ENCODE measurements at places on chromosomes 7 and 10.

DNA sequence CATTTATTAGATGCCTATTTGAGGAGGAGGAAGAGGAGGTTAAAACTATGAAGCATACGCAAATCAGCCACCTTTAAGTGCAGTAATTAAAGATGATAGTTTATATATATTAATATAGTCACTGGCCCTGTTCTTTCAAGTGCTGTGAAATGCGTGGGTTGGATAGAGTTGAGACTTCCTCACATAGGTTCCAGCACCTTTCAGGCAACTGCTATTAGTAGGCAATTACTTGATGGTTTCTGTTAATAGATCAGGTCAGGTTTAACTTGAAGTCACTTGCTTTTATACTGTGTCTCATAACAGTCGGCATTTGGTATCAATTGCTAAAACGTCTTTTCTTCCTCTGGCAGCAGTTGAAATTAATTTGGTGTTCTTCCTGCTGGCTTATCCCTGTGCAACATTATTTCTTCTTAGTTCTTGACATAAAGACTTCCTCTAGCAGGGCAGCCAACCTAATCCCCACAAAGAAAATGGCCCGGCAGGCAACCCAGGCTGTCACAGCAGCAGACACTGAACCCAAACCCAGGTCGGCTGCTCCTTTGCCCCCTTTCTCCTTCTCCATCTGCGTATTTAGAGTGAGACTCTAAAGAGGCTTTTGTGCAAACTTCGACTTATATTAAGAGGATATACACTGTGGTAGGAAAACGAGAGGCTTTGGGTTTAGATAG, 35.3 kb upstream of the BET1 start:
- no peaks in the 10 kb centered on the region for H3K36me3 ChIP-seq
- H3K27ac ChIP-seq: no peak overlapping the region
- no peaks in the 10 kb centered on the region for H3K4me1 ChIP-seq

GRCh38 chr7:94324380-94325121, 70.1 kb upstream of the COL1A2 start:
- no peaks in the 10 kb centered on the region for H3K27me3 ChIP-seq
- peak overlapping the region; percentile 56 for H3K27ac ChIP-seq
- DNase-seq: no peak
- no peaks in the 10 kb centered on the region for H3K4me1 ChIP-seq
- H3K4me3 ChIP-seq: no peak overlapping the region

DNA sequence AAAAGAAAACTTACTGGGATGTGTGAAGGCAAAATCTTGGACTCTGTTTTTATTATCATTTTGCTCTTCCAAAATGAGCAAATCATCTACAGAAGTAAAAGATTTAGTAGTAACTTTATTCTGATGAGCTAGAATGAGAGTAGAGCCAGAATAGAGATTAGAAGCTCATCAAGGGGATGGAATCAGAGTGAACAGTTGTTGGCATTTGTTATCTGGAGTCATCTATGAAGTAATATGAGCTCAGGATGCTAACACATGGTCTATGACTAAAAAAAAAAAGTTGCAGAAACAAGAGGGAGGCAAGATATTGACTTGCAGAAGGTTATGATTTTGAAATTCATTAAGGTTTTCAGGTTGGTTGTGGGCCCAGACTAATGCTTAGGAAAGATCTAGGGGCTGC, 409.1 kb upstream of the ETV1 start:
- H3K4me3 ChIP-seq: no peak overlapping the region
- no peak for DNase-seq
- H3K27ac ChIP-seq: no peak overlapping the region
- no peaks in the 10 kb centered on the region for H3K27me3 ChIP-seq

GRCh38 chr10:119749455-119749854, 23.6 kb downstream of the INPP5F start:
- H3K36me3 ChIP-seq: no peaks in the 10 kb centered on the region
- H3K4me1 ChIP-seq: no peaks in the 10 kb centered on the region
- no peak overlapping the region for H3K27ac ChIP-seq
- no peak for DNase-seq

- no peaks in the 10 kb centered on the region for H3K36me3 ChIP-seq
- no peak overlapping the region for H3K4me3 ChIP-seq
- H3K27me3 ChIP-seq: no peaks in the 10 kb centered on the region
Measured at GRCh38 chr7:88289564-88290025, 17.1 kb downstream of the STEAP4 start.

- no peak for DNase-seq
- no peak overlapping the region for H3K27ac ChIP-seq
- no peak overlapping the region for H3K4me3 ChIP-seq
- no peaks in the 10 kb centered on the region for H3K36me3 ChIP-seq
- H3K27me3 ChIP-seq: no peaks in the 10 kb centered on the region
Measured at GRCh38 chr10:29041616-29042015, 247.3 kb upstream of the LYZL1 start.

GRCh38 chr10:98608411-98608810, 161.7 kb upstream of the HPS1 start:
- no peak overlapping the region for H3K27ac ChIP-seq
- no peaks in the 10 kb centered on the region for H3K27me3 ChIP-seq
- no peaks in the 10 kb centered on the region for H3K4me1 ChIP-seq
- DNase-seq: no peak

- no peaks in the 10 kb centered on the region for H3K36me3 ChIP-seq
- no peak for DNase-seq
- no peak overlapping the region for H3K27ac ChIP-seq
- no peaks in the 10 kb centered on the region for H3K4me1 ChIP-seq
- H3K4me3 ChIP-seq: no peak overlapping the region
- H3K27me3 ChIP-seq: no peaks in the 10 kb centered on the region
Measured at GRCh38 chr10:96208271-96208670, 63.1 kb downstream of the BLNK start.

GRCh38 chr10:75191821-75192568, 18.6 kb upstream of the VDAC2 start:
- H3K4me1 ChIP-seq: no peaks in the 10 kb centered on the region
- H3K27me3 ChIP-seq: no peaks in the 10 kb centered on the region
- H3K36me3 ChIP-seq: no peaks in the 10 kb centered on the region
- H3K27ac ChIP-seq: peak overlapping the region; percentile 53
- H3K4me3 ChIP-seq: no peak overlapping the region

DNA sequence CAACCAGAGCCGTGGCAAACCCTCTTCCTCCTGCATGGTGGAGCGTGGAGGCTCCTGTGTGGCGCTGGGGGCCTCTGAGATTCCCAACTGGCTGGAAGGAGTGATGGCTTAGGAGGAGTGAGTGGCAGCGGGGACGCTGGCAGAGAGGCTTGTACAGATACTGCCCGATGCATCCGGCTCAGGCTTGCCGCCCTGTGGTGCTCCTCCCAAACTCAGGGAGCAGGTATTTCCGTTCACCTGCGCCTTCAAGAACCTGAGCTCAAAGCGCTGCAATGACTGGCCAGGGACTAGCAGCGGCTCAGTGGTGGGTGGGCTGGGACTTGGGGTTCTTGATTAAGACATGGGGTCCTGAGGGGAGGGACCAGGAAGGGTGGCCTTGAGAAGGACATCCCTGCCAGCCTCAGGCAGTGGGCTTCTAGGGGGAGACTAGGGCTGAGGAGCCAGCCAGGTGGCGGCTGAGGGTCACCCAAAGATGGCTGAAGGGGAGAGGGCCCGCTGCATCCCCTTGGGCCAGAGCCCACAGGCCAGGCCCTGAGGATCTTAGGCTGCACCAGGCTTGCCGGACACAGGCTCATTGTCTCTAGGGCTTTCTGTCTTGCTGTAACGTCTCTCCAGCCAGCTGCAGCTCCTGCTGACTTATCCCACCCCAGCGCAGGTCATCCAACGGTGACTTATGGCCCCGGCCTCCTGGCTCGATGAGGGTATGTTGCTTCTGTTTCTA, 3.2 kb downstream of the ZNF775 start:
- H3K4me1 ChIP-seq: peaks cover 6% of the 10 kb centered on the region
- H3K27ac ChIP-seq: no peak overlapping the region
- H3K27me3 ChIP-seq: no peaks in the 10 kb centered on the region
- H3K36me3 ChIP-seq: no peaks in the 10 kb centered on the region
- no peak overlapping the region for H3K4me3 ChIP-seq
- no peak for DNase-seq

DNA sequence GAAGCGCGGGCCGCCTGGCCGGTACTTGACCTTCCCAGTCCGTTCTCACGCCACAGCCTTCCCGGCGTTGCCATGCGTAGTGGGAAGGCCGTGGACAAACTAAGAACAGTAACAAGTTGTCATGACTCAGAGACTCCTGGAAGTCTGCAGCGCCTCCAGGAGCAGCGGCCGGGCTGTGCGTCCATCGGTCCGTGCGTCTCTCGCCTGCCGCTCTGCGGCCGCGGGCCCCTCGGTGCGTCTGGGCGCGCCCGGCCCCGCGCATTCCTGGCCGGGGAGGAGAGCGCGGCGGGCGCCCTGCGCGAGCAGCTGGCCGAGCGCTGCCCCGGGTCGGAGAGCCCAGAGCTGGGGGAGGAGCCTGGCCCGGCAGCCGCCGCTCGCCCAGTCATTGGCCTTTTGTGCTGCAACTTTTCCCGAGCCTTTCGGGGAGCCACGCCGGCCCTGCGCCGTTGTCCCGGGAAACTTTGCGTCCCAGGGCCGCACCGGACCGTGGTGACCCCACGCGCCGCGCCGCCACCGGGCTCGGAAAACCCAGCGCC, 123.7 kb downstream of the TACC2 start:
- no peaks in the 10 kb centered on the region for H3K4me1 ChIP-seq
- H3K36me3 ChIP-seq: no peaks in the 10 kb centered on the region
- DNase-seq: peak; percentile 96
- peak overlapping the region; percentile 81 for H3K4me3 ChIP-seq

GRCh38 chr10:46995234-46995633, 84.0 kb downstream of the PTPN20 start:
- DNase-seq: no peak
- H3K27ac ChIP-seq: no peak overlapping the region
- H3K4me3 ChIP-seq: no peak overlapping the region
- H3K4me1 ChIP-seq: no peaks in the 10 kb centered on the region
- no peaks in the 10 kb centered on the region for H3K36me3 ChIP-seq

- no peaks in the 10 kb centered on the region for H3K36me3 ChIP-seq
- H3K27ac ChIP-seq: no peak overlapping the region
- H3K27me3 ChIP-seq: no peaks in the 10 kb centered on the region
- H3K4me1 ChIP-seq: peaks cover 1% of the 10 kb centered on the region
Measured at GRCh38 chr10:122276611-122277208, 5.6 kb downstream of the BTBD16 start.

- H3K4me3 ChIP-seq: no peak overlapping the region
- no peak for DNase-seq
- no peaks in the 10 kb centered on the region for H3K27me3 ChIP-seq
- H3K27ac ChIP-seq: no peak overlapping the region
- H3K36me3 ChIP-seq: no peaks in the 10 kb centered on the region
- no peaks in the 10 kb centered on the region for H3K4me1 ChIP-seq
Measured at GRCh38 chr7:108716783-108717182, 147.1 kb downstream of the DNAJB9 start.

DNA sequence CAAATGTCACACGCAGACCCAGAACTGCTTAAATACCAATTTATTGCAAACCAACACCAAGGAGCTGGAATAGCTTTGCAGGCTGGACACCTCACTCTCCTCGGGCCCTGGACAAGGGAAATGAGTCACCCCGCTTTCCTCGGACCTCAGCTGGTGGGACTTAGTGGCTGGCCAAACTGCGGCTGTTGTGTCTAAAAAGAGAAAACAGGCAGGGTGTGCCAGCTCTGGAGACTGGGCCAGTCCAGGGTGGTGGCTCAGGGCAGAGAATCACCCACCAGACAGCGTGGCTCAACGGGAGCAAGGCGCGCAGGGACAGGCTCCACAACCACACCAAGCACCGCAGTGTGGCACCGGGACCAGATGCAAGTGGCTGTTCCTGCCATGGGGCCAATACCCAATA, 58.2 kb upstream of the CAMK2B start:
- no peaks in the 10 kb centered on the region for H3K27me3 ChIP-seq
- H3K4me3 ChIP-seq: no peak overlapping the region
- H3K27ac ChIP-seq: peak overlapping the region; percentile 76

DNA sequence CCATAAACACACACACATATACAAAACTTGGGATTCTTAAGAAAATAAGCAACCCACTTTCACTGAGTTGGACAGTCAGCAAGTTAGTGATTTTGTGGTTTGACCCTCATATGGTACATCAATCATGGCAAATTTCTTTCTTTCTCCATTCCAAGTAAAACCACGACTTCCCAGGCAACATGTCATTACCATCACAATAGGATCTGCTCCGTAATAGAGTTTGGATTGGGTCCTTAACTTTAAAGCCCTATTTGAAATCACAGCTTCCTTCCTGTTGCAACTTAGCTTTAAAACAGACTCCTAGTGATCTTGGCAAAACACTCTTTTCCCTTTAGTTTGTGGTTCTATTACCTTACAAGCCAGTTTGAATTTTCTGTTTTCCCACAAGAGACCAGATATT, 483.6 kb downstream of the INHBA start:
- H3K27ac ChIP-seq: no peak overlapping the region
- DNase-seq: no peak
- no peak overlapping the region for H3K4me3 ChIP-seq
- no peaks in the 10 kb centered on the region for H3K4me1 ChIP-seq

DNA sequence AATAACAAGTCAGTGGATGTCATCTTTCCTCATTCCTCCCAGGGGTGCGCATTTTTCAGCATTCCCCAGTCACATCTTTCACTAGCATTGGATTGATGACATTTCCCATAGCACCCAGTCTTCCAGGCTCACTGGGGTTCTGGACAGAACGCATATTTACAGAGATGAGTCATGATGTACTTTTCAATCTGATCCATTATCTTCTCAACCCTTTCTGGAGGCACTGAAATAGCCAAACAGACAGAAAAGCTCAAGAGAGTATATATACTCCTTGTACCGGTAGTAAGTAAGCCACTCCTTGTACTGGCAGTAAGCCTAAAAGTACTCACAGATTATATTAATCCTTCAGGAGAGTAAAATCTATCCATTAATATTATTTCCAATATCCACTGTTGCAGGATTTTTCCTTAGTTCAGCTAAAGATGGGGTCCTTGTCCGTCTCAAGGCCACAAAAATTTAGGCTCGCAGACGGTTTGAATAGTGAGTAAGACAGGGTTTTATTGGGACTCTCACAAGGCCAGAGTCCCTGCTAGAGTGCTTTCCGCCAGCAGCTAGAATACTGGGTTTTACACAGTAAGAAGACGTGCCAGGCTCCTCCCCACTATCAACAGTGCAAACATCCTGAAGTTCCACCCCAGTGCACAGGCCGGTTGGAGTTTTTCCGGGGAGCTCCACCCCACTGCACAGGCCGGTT, 60.8 kb downstream of the MDH2 start:
- H3K27ac ChIP-seq: no peak overlapping the region
- no peaks in the 10 kb centered on the region for H3K4me1 ChIP-seq
- no peak for DNase-seq
- no peaks in the 10 kb centered on the region for H3K36me3 ChIP-seq
- no peaks in the 10 kb centered on the region for H3K27me3 ChIP-seq

All from ascending aorta (tissue), 2 donors.